Urinary bladder (tissue), 4 donors: ENCODE measurements at places on chromosomes 7 and 10. TPM values are rescaled to one million over a fixed set of nuclear protein-coding genes. Genes with fewer than 3 reads are reported as not detected.

CPN1 gene
- 0.16 TPM for total RNA-seq

CYP2E1 gene
- 1.1 TPM for total RNA-seq

PIK3AP1 gene
- total RNA-seq = 6.6 TPM

ZC3HAV1 gene
- 39.5 TPM for total RNA-seq

MYO1G gene
- total RNA-seq = 1.8 TPM

ARMS2 gene
- total RNA-seq = not detected

SSC4D gene
- total RNA-seq = 0.37 TPM

FAM25G gene
- not detected for total RNA-seq

RBP4 gene
- total RNA-seq = 1.9 TPM

PKD2L1 gene
- not detected for total RNA-seq

KAT6B gene
- total RNA-seq = 127 TPM

MMD2 gene
- total RNA-seq = 0.11 TPM

PAX4 gene
- not detected for total RNA-seq

MSRB2 gene
- total RNA-seq = 15.5 TPM

ADAM12 gene
- total RNA-seq = 95.0 TPM

C10orf62 gene
- not detected for total RNA-seq

PNLIP gene
- not detected for total RNA-seq

AKAP9 gene
- 180 TPM for total RNA-seq

SLC25A40 gene
- total RNA-seq = 40.9 TPM

HHEX gene
- total RNA-seq = 6.7 TPM

EXOC4 gene
- total RNA-seq = 163 TPM

ZNF365 gene
- total RNA-seq = 0.85 TPM

JAZF1 gene
- total RNA-seq = 31.9 TPM

PSD gene
- 38.4 TPM for total RNA-seq

DENND2A gene
- total RNA-seq = 34.4 TPM

LRRC4 gene
- 3.2 TPM for total RNA-seq

LRRD1 gene
- total RNA-seq = 1.8 TPM

FZD1 gene
- 25.1 TPM for total RNA-seq

HOXA2 gene
- 1.4 TPM for total RNA-seq

CYTH3 gene
- total RNA-seq = 28.9 TPM

KCNIP2 gene
- total RNA-seq = 2.4 TPM

PNPLA8 gene
- total RNA-seq = 61.2 TPM

HYCC1 gene
- 79.1 TPM for total RNA-seq

IDI2 gene
- not detected for total RNA-seq

ACTR3C gene
- 6.5 TPM for total RNA-seq

FLNC gene
- total RNA-seq = 136 TPM

HOXA4 gene
- total RNA-seq = 1.0 TPM

ACBD7 gene
- total RNA-seq = 5.2 TPM

HOXA3 gene
- total RNA-seq = 9.0 TPM

MSS51 gene
- 5.9 TPM for total RNA-seq

LIPK gene
- not detected for total RNA-seq

DKK1 gene
- total RNA-seq = 4.6 TPM

RHEB gene
- total RNA-seq = 109 TPM

STAMBPL1 gene
- 29.0 TPM for total RNA-seq

SAMD9 gene
- 29.0 TPM for total RNA-seq
